ACHN (cell line): ENCODE measurements at places on chromosomes 6 and 20.

GRCh38 chr6:121531658-121532169 is 96.3 kb downstream of the GJA1 start:
- no peak for DNase-seq

DNA sequence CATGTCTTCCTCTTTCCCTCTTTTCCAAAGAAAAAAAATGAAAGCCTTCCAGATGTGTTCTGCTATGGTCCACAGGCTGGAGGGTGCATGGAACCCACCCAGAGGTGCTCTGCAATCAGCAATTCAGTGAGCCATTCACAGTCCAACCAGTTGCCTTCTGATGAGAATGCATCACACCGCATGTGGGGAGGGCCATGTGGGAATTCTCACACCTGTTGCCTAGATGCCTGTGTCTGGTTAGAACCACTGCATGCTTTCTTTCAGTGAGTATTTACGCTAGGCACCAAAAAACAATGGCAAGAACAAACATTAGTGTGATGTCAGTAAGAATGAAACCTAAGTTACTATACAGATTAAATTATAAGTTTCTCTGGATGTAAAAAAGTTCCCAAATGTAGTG is 311.6 kb upstream of the CDYL start:
- no peak for DNase-seq

GRCh38 chr6:159640322-159640721 is 52.7 kb downstream of the SOD2 start:
- no peak for DNase-seq

- DNase-seq: no peak
Measured at GRCh38 chr6:41428336-41428995, 93.1 kb downstream of the NCR2 start.

DNA sequence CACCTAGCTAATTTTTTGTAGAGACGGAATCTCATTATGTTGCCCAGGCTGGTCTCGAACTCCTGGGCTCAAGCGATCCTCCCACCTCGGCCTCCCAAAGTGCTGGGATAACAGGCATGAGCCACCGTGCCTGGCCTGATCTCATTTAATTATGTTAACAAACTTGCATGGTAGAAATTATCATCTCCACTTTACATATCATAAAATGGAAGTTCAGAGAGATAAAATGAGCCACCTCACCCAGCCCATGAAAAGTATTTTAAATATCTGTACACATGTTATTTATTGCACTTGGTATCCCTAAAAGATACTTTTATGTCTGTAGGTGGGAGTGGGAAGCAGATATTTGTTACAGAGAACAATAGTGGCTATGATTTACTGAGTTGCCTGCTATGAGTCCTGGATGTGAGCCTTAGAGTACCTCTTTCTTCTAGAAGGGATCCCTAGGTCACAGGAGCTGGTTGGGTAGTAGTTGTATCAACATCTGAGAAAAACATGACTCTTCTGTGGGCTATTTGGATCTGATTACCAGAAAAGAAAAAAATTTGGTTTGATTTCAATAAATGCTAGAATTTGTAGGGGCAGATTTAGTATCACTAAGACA is 52.4 kb upstream of the EIF2S2 start:
- no peak for DNase-seq
